ENCODE measurements at places on chromosomes 2 and 18.

DNA sequence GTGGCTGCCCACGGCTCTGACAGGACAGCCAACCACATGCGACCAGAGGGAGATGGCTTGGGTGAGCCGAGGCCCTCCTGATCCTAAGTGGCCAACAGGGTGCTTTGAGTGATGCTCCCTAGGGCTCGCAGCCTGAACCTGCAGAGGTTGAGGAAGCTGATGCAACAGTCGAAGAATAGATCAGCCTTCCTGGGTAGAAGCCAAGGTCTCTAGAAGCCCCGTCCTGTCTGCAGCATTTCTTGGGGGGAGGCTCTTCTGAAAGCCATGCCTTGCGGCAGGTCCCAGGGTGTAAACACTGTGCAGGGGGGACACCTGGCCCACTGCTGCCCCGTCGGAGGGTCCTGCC lies 136.4 kb downstream of the HDAC4 start:
- no peak for DNase-seq

DNA sequence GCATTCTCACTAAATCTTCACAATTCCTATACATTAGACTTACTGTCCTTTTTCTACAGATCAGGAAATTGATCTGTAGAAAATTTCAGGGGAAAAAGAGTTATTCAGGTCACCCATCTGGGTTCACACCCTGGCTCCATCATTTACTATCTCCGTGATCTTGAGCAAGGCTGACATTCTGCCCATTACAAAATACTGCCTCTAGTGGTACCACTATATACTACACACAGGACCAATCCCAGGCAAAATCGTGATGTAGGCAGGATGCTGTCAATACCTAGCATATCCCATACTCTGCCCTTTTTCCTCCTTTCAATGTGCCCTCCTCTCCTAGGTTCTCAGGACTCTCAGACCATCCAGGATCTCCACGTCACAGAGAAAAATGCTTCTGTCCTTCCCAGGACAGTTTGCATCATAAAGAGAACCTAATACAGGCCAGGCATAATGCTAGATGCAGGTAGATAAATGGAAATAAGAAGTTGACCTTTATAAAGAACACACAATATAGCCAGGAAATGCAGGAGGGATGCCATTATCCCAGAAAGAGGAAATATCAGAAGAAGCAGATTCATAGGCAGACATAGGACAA lies 101.9 kb downstream of the CDH20 start:
- no peak for DNase-seq

DNA sequence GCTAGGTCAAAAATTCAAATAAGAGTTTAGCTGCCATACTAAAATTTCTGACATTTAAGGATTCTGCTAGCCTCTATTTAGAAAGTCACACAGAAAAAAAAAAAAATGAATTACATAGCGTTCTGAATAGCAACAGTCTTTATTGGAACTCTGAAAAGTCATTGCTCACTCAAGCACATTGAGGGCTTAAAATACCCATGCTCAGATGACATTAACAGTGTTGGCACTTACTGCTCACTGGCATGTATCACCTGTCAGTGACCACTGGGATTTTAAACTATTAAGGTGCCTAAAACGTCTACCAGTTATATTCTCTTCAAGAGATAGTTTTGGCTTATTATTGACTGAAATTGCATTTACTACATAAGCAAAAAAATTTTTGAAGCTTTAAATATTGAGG lies 468.0 kb upstream of the SPHKAP start:
- no peak for DNase-seq

GRCh38 chr18:22683196-22683676 lies 249.9 kb upstream of the RBBP8 start:
- no peak for DNase-seq

DNA sequence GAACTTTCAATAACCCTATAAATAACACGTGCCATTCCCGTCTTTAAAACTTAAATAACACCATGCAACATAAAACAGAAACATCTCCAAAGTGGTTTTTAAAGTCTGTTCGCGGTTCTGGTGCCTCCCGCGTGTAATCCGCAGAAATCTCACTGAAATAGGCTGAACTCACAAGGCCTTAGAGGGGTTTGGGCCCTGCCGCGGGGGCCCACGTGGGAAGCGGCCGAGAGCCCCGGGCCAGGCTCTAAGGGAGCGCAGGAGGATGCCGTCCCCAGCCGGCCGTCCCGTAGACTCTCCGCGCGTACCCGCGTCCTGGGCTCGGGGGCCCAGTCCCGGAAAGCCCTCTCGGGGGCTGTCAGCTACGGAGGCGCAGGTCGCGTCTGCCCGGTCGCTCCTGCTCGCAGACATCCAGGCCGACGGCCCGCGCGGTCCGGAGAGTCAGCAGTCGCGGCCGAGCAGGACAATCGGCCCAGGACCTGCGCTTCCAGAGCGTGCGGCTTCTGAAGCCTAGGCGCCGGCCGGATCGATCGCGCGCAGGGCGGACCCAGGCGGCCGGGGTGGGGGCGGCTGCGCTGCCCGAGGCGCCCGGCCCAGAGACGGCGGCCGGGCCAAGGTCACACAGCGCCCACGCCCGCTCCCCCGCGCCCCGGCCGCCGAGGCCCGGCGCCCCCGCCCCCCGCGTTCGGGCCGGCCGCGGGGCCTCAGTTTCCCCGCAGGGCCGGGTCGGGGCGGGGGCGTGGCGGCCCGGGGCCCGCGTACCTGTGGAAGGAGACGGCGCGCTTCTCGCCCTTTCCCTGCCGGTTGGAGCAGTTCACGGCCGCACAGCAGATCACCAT lies 558 bp downstream of the THAP4 start:
- DNase-seq = no peak

DNA sequence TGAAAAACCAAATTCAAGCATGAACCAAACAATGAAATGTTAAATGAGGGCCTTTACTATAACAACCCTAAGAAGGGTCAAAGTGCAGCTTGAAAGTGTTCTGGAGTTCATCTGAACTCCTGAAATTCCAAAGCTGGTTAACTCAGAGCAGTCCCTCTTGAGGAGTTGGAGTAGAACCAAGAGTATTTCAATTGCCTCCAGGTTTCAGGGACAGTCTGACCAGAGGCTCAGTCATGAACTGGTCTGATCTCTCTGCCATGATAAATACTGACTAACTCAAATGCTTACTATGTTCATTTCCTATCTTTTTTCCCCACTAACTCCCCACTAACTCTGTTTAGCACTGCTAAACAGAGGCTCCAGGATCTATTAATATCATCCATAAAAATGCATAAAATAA lies 2.7 kb downstream of the STARD7 start:
- no peak for DNase-seq

DNA sequence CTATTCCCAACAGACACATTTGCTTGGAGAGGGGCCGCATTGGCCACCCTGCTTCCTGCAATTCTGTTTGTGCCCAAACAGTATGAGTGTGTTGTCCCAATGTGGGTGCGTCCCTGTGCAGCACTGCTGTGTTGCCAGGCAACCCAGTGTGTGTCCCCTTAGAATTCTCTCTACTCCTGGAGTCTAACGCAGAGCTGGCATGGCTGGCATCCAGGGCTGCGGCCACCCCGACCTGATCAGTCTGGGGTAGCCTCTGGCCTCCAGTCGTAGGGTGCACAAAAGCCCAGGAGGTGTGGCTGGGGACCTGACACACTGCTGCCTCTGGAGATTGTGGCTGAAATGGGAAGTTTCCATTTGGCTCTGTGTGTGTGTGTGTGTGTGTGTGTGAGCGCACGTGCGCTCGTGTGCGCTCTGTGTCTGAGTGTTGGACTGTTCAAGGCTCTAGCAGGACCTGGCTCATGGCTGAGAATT lies 48.0 kb downstream of the TEX44 start:
- DNase-seq = no peak

- no peak for DNase-seq
These were observed 60.3 kb upstream of the REL start for GRCh38 chr2:60821133-60821469.

DNA sequence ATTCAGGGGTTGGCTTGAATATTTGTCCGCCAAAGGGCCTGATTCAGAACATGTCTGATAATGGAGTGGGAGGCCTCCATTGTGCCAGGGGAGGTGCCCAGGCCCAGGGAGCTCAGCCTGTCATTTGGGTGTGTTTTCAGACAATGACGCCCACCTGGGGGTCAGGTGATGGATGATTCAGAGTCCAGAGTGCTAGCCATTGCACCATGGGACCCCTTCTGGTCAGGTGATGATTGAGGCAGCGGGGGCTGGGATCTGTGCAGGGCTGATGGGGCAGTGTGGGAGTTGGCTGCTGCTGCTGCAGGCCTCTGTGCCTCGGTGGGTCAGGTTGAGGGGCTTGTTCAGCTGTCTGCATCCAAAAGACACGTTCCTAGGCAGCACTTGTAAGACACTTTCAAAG lies 8.3 kb upstream of the ARHGEF4 start:
- DNase-seq = no peak

DNA sequence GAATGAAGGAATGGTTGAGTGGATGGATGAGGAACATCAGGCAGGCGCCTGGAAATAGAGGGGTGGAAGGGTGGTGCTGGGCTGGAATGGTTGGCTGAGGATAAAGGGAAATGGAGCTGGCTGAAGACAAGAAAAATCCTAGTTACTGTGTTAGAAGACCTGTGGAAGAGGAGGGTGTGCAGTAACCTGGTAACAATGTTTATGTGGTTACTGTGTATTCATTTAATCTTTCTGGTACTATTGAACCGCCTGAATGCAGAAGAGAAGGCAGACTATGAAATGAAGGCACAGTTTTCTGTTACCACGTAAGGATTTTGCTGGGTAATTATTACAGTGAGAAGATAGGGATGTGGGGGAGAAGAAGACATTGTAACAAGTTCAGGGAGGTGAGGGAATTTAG lies 110.3 kb upstream of the MGAT5 start:
- no peak for DNase-seq

- DNase-seq = no peak
These were observed 853 bp downstream of the LANCL1 start for GRCh38 chr2:210475706-210476105.

- no peak for DNase-seq
These were observed 66.3 kb downstream of the NRP2 start for GRCh38 chr2:205748639-205749038.

- no peak for DNase-seq
These were observed 368.7 kb downstream of the SLC4A3 start for GRCh38 chr2:219995991-219996765.

GRCh38 chr2:233497692-233498091 lies 68.9 kb downstream of the USP40 start:
- DNase-seq = no peak

DNA sequence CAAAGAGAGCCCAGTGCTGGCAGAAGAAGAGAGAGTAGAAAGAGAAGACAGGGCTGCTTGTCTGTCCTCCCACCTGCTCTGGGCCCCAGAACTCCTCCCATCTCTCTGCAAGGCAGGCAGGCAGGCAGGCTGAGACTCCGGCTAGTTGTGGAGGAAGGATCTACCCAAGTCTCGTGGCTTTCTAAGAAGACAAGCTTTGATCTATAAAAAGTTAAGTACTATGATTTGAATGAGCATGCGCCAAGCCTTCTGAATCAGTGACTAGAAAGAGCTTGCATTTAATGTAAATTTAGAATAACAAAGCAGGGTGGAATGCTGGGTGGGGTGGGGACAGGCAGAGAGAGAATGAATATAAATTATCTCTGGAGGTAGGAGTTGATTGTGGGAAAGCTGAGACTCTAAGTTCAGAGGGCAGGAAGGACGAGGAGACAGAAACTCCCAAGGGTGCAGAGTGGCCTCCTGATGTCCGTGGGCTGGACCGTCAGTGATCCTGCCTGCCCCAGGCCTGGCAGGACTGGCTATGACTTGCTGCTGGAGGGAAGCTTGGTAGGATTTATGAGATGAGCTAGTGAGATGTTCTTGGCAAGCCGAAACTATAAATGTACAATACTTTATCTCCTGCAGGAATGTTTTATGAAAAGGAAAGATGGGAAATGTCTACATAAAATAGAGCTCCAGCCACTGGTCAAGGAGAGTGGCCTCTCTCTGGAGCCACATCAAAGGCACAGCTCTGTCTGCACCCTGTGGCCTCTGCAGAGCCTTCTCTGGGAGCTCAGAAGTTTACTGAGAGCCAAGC lies 447.5 kb downstream of the TNS1 start:
- DNase-seq = no peak

GRCh38 chr2:65382323-65382722 lies 50.1 kb downstream of the SPRED2 start:
- no peak for DNase-seq

DNA sequence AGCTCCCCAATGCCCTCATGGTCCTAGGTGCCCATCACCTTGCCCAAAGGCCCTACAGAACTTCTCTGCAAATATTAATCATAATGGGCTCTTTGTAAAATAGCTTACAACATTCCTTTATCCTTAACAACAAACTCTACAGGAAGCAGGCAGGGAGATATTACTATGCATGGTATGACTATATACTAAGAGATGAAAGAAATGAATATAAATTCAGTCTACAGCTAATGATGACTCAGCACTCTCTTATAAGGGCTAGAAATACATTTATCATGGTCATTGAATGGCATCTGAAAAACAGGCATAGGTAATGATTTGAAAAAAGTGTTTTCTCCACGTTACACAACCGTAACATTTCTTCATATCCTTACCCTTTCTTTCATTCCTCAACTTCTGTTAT lies 254.8 kb upstream of the DSEL start:
- no peak for DNase-seq

DNA sequence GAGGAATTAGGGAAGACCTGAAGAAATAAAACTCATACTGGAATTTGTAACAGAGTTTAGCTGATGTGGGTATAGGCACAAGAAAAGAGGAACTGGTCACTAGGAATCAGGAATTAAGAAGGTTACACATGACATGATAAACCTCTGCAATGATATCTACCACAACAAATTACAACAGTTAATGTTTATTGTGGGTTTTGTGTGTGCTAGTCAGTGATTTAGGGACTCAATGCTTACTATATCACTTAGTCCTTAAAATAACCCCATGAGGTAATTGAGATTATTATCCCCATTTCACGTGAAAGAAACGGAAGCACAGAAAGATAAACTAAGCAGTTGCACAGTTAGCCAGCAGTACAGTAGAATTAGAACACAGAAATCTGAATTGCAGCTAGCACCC lies 415.8 kb upstream of the ZEB2 start:
- DNase-seq = no peak

- no peak for DNase-seq
These were observed 72.2 kb upstream of the MEIS1 start for GRCh38 chr2:66362701-66363100.

DNA sequence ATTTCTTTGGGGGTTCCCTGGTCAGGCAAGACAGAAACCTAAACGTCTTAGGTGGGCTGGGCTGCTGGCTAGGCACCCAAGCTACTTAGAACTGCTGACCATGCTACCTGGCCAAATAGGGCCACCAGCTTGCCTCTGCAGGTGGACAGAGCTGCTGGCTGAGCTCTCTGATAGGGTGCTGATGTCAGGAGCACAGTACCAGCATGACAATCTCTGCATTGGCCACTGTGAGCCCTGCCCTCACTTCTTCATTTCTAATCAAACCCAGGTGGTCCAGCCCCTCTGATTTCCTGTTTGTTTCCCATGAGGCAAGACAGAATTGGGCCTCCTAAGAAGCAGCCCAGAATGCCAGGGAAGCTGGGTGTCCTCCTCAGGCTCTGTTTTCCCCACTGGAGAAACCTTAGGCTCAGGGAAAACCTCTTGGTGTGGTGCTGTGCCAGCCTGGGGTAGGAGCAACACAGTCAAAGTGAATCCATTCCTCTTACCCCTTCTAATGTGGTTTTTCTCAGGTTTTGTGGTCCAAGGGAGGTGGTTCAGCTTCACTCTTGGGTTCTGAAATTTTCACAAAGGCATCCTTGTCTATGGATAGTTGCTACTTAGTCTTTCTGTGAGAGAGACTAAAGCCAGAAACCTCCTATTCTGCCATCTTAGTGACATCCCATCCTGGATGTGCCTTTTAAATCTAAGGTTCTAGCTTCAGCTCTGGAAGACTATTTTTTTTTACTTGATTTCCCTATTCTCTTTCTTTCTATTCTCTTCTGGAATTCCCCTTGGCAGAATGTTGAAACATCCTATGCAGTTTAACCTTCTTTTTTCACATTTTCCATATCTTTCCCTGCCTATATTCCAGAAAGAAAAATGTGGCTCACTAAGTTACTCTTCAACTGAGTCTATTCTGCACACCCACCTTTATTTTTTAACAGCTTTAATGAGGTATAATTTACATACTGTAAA lies 15.2 kb downstream of the SP100 start:
- DNase-seq = no peak

Measured in Panc1 (cell line).